ENCODE measurements at places on chromosomes 4 and X.

- DNase-seq = no peak
These were observed 1493.8 kb upstream of the IGFBP7 start for GRCh38 chr4:58603951-58604350.

GRCh38 chr4:71095545-71095944, 102.1 kb downstream of the DCK start:
- DNase-seq = no peak

GRCh38 chrX:5965406-5965805, 263.3 kb downstream of the NLGN4X start:
- DNase-seq = no peak

DNA sequence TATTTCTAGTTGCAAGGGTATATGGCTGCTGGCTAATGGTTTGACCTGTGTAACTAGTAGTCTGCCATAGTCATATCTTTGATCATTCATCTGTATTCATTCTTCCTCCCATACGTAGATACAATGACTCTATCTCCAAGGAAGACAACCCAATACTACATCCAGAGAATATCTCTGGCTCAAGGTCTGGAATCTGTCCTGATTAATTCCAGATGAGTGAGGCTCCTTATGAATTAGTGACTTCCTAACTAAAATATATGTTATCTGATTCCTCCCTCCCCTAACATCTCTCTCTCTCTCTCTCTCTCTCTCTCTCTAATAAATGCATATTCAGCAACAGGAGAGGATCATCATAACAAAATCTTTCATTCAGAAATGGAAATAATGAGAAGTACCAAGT, 641.5 kb downstream of the FAT4 start:
- no peak for DNase-seq

DNA sequence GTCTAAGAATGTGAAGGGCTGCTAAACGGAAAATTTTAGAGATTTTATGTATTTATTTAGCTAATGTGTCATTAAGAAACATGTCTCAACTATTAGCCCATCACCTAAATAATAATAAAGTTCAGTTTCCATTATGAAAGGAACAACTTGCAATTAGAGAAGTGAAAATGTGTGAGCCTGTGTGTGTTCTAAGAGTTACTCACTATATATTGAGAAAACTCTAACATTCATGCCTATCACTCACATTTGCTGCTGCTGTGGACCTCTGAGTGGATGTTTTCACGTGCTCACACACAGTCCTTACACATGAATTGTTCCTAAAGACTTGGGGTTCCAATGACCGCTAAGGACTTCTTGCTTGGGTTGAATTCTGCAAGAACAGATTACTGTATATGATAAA, 364.0 kb downstream of the TMA16 start:
- no peak for DNase-seq

DNA sequence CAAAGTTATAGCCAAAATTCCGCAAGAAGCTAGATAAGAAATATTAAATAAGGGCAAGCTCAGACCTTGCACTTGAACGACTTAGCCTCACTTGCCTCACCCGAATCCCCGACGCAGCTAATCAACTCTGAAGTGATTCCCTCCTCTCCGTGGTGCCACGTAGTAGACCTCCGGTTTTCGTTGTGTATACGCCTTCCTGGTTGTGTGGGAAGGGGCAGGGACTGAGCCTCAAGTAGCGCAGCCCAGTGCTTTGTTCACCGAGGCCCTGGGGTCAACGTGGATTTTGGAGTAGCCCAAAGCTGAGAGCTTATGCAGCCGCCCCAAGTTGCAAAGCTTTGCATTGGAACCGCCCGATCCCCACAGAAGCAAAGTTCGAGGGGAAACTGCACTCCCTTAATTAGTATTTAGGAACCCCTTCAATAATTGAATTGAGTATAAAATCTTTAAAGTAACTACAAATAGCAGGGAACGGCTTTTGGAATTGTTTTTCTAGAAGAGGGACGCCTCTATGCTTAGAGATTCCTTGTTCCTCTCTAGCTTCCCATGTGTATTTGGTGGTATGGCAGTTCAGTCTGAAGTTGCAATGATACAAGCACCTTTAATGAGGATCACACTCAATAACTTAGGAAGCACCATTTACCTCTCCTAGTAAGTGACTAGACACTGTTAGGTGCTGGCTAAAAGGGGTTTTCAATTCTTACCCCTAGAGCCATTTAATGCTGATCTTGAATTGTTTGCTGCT, 55.7 kb downstream of the LINC00632 start:
- no peak for DNase-seq

DNA sequence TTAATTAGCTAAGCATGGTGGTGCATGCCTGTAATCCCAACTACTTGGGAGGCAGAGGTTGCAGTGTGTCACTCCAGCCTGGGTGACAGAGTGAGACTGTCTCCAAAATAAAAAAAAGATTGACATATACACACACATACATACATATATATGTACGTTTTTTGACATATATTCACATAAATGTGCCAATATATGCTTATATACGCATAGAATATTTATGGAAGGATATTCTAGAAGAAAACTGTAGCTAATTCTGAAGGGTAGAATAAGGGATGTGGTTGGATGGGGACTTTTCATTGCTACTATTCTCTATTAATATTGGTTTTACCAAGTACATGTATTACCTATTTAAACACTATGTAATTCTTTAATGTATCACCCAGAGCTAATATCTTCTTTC, 19.7 kb downstream of the ZGRF1 start:
- DNase-seq = no peak

DNA sequence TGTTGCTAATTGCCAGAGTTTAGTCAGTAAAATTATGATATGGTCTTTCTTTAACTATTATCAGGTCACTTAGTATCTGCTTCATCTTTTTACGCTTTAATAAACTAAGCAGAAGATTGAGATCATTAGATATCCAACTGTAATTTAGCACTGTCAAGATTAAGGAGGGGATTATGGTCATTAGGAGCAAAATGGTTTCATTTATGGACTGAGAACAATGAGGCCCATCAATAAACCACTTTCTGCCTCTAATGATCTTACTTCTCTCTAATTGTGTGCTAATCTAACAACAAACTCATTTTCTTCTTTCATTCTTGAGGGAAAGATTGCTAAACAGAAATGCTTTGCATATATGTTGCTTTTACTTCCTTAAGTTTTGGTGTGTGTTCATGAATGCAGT, 340.4 kb downstream of the RPA4 start:
- no peak for DNase-seq

GRCh38 chr4:80922941-80923340, 107.6 kb upstream of the BMP3 start:
- DNase-seq = no peak

- no peak for DNase-seq
These were observed 23.7 kb upstream of the CLDN34 start for GRCh38 chrX:9943420-9943819.

- DNase-seq = no peak
These were observed 151.2 kb downstream of the COX18 start for GRCh38 chr4:72918362-72918761.

DNA sequence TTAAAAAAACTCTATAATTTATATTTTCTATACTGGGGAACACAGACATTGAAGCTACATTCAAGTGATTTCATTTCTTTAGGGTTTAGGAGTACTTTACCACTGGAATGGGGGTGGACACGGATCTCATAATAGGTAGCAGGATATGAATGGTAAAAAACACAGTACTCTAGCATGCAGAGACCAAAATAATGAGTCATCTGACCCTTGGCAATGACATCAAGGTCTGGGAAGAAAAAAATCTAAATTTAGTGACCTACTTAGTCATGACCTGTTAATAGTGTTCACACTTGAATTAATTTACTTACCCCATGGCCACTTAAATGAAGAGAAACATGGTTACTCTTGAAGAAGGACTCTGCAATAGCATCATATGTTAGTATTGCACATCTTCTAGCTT, 187.9 kb downstream of the EPHA5 start:
- DNase-seq = no peak

GRCh38 chr4:152696764-152697261, 17.0 kb upstream of the TMEM154 start:
- DNase-seq = no peak

DNA sequence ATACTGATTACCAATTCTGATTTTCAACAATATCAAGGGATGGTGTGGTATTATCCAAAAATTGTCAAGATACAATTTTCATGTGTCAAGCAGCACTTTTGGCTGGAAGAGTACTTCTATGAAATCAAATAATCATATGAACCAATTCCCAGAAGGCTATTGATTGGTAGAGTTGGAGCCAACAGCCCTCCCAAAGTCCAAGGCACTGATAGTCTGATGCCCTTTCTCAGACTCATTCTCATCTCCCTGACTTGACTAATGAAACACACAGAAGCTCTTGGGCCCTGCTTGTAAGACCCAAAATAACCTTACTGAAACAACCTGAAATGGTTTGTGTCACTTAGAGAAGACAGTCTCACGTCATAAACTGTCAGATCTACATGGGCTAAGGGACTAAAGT, 48.9 kb downstream of the ATP11C start:
- no peak for DNase-seq

GRCh38 chr4:139901531-139902320, 236.1 kb downstream of the MGST2 start:
- no peak for DNase-seq

DNA sequence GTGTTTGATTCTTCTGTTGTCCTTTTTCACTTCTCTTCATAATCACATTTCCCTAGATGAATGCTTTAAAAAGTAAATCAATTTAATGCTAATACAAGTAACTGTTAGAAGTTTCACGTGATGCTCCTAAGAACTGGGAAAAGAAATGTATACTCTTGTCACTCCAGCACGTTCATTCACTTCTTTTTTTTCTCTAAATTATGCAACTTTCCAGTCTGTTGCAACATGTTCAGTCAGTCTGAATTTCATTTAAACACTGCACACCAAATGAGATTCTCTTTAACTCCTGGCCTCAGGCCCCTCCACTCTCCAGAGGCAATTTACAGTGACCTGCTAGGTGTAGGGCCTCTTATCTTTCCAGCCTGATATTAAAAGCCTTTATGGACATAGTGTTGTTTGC, 321.9 kb downstream of the HS3ST1 start:
- DNase-seq = no peak

DNA sequence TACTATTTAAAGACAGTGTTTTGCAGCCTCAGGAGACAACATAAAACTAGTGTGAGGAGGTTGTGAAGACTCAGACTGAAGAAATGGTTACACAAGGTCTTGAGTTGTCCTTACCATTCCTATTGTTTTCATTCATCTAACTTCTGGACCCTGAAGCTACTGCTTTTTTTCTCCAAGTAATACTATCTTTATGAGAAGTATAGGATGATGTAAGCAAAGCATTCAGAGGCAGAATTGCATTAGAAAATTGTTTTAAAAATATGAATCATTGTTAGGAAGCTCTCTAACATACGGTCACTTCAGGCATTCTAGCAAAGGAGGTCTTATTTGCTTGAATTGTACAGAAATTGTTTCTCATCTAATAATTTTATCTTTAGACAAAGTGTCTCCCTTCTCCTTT, 357.8 kb downstream of the TLL1 start:
- no peak for DNase-seq

GRCh38 chr4:41692717-41693345, 55.7 kb downstream of the PHOX2B start:
- no peak for DNase-seq

DNA sequence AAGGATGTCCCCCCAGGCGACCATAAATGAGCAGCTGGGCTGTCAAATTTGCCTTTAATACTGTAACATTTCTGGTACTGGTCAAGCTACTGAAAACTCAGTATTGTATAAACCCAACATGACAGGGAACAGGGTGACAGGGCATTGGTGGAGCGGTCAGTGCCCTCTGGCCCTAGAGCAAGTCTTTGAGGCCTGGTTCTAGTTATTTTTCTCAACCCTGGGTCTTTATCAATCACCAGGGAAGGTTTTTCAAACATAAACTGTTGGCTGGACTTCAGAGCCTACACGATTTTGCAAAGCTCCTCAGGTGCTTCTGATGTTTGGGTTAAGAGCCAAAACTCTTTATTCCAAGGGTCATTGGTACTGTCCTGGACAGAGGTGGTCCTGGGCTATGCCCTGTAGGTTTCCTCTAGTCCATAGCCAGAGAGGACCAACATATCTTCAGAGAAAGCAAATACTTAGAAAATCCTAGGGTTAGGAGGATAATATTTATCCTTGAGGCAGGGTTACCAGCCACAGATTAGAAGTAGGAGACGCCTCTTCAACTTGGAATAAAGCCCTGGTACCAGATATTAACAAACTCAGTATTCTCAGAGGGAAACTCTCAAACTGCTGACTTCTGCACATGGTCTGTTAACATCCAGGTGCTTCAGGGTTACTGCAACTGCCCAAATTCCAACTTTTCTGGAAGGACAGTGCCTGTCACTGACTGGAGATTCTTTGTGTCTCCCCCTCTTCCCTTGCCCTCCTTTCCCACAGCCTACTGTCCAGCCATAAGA, 26.7 kb upstream of the ADH7 start:
- no peak for DNase-seq

DNA sequence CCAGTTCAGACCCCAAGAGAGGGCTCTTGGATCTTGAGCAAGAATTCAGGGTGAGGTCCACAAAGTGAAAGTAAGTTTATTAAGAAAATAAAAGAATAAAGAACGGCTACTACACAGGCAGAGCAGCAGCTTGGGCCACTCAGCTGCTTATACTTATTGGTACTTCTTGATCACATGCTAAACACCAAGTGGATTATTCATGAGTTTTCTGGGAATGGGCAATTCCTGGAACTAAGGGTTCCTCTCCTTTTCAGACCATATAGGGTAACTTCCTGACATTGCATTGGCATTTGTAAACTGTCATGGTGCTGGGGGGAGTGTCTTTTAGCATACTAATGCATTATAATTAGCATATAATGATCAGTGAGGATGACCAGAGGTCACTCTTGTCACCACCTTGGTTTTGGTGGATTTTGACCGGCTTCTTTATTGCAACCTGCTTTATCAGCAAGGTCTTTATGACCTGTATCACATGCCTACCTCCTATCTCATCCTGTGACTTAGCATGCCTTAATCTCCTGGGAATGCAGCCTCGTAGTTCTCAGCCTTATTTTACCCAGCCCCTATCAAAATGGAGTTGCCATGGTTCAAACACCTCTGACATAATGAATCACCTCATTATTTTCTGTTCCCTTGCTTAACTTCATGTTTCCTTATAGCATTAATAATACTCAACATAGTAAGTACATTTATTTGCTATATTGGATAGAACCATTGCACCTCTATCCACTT, 476.3 kb downstream of the DTHD1 start:
- no peak for DNase-seq
